Naive thymus-derived CD4-positive, alpha-beta T cell (primary cell): ENCODE measurements at places on chromosomes 6 and 20.

- DNase-seq: no peak
Observed at GRCh38 chr6:147166360-147166944, 37.8 kb upstream of the STXBP5 start.

DNA sequence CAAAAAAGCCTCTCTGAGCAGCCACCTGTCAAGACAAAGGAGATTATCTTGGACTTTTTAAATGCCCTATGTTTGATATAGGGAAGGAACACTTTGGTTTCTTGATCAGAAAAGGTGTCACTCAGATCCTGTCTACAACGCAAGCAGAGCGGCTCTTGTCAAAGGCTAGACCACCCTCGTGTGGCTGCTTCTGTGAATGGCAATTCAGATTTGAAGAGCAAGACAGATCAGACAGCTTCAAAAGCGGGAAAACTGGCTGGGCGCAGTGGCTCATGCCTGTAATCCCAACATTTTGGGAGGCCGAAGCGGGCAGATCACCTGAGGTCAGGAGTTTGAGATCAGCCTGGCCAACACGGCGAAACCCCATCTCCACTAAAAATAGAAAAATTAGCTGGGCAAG lies 10.1 kb upstream of the NXT1 start:
- DNase-seq: no peak

DNA sequence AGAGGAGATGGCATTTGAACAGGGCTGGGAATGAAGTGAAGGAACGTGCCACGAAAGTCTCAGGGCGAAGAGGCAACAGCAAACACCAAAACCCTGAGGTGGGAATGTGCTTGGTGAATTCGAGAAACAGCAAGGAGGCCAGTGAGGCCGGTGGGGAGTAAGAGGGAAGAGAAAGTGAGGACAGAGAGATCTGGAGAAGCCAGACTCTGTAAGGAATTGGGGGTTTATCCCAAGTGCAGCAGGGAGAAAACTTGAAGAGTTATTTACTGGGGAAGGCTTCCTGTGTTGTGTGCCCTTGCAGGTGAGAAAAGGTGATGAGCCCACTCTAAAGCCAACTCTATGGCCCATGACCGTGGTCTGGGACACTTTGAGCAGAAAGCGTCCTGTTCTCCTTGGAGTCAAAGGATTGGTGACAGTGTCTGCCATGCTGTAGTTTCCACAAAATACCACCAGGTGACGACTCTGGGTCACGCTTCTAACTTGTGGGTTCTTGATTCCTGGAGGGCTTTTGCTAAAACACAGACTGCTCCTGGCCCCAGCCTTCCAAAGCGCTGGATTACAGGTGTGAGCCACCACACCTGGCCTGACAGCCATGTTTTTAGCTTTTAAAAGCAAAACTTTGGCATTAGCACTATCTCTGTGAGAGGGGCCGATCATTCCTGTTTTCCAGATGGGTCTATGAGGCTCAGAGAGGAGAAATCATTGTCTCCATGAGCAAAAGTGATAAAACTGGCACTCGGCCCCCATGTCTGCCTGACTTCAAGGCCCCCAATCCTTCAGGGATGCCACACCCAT lies 18.0 kb upstream of the CSNK2A1 start:
- no peak for DNase-seq

- no peak for DNase-seq
Observed at GRCh38 chr6:169755162-169755561, 3.7 kb downstream of the ERMARD start.

DNA sequence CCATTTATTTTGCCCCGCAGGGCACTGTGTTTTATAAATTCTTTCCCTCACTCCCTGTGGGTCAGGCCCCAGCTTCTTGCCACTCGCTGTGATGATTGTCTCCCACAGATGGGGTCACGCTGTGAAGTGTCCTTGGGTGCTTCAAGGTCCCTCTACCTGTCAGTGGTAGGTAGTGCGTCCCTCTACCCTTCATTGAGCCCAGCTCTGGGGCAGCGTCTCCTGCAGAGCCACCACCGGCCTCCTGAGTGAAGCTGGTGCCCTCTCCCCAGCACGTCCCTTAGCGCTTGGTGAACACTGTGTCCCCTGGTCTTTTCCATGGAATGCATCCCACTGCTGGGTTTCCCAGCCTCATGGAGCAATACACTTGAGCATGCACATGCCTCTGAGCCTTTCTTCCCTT lies 108.2 kb downstream of the NRN1 start:
- DNase-seq: no peak

- no peak for DNase-seq
Observed at GRCh38 chr6:132866762-132867449, 52.5 kb downstream of the RPS12 start.

DNA sequence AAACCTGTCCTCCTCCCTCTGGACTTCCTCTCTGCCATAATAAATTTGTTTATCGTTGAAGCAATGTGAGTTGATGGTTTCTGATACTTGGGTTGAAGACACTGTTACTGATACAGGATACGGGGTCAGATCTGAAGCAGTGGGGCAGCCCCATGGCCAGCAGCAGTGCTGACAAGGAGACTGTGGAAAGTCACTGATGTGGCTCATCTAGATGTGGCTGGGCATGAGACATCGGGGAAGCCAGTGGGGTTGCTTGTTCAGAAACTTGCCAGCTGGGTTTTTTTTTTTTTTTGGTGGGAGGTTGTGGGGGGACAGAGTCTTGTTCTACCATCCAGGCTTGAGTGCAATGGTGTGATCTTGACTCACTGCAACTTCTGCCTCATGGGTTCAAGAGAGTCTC lies 2.6 kb upstream of the BPI start:
- no peak for DNase-seq

GRCh38 chr6:16285467-16286150 lies 47.2 kb downstream of the GMPR start:
- DNase-seq: no peak

DNA sequence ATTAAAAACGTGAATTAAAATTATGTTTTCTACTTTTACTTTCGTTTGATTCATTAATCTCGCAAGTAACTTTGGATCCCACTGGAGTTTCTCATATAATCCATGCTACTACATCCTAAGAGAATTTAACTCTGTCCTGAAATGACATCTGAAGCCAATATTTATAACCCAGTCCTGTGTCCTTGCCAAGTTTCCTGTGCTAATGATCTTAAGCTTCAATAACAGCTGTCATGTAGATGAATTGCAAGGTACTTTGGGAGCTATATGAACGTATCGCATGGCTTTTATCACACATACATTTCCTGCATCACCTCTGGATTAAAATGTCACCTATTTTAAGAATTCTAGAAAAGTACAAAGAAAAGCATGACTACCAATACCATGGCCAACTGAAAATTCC lies 833.8 kb upstream of the CITED2 start:
- no peak for DNase-seq

DNA sequence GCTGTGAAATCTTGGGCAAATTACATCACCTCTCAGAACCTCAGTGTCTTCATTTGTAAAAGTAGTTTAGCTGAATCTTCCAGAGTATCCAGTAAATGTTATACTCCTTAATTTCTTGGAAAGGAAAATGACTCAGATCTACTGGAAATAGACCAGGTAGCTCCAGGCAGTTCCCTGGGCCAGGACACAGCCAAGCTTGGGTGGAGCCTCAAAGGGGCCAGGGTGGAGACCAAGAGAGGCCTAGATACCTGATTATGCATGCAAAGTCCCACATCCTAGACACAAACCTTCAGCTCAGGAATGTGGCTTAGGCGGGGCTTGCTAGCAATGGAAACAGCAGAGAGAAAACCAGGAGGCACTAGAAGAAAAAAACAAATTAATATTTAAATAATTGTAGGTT lies 272.8 kb downstream of the MAFB start:
- no peak for DNase-seq

- no peak for DNase-seq
Observed at GRCh38 chr6:76435174-76435573, 362.7 kb upstream of the IMPG1 start.

DNA sequence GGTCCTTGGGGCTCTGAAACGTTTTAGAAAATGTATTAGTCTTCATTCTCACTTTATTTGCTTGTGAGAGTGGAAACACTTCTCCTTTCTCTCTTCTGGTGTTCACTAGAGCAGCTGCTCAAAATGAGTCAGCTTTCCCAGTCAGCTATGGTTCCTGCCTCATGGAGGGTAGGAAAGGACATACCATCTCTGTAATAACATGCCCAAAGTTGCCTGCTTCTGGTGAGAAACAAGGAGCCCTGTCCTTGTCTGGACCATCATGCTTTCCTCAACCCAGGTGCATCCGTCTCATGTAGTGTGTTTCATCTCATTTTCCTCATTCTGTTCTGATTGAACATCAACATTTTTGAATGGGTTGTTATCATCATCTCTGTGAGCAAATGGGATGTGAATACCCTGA lies 17.1 kb upstream of the TINAG start:
- DNase-seq: no peak

DNA sequence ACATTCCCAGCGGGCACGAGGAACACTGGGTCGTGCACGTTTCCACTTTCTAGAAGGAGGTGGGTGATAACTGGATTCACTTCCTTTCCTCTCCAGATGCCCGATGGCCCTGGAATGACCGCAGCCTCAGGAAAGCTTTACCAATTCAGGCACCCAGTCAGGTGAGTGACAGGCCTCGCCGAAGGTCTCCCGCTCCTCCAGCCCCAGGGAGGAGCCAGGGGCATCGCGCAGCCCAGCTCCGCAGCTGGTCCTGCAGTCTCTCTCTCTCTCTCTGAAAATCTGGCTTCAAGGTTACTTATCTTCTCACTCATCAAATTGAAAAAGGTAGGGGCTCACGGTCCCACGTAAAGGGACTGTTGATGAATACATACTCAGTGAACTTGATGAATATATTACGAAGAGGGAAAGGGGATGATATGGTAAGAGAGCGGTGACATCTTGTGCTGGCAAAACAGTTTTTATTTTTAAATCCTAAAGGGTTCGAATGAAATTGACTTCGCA lies 891 bp downstream of the RIPPLY2 start:
- no peak for DNase-seq

GRCh38 chr20:48808382-48809034 lies 19.3 kb downstream of the PREX1 start:
- DNase-seq: no peak

DNA sequence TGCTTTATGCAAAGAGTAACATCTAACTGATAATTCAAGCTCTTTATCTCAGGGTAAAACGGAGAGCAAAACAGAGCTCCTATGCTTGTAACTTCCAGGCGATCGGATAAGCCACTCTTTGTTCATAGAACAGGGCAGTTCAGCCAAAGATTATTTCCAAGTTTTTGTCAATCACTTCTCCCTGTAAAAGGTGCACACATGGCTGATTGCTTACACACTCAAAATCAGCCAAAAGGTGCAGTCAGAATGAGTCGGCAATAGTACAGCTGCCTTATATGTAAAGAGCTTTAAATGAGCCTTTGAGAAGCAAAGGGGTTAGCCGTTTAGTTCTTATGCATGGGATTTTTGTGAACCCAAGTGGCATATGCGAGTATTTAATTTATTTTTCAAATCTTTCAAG lies 449.6 kb upstream of the POU3F2 start:
- no peak for DNase-seq
